Fibroblast of the aortic adventitia (primary cell): ENCODE measurements at places on chromosomes 16 and 17.

GRCh38 chr16:637081-638018, 1.2 kb upstream of the METTL26 start:
- DNase-seq = peak; percentile 88

GRCh38 chr17:29614349-29615047, 8.2 kb downstream of the CORO6 start:
- no peak for DNase-seq

DNA sequence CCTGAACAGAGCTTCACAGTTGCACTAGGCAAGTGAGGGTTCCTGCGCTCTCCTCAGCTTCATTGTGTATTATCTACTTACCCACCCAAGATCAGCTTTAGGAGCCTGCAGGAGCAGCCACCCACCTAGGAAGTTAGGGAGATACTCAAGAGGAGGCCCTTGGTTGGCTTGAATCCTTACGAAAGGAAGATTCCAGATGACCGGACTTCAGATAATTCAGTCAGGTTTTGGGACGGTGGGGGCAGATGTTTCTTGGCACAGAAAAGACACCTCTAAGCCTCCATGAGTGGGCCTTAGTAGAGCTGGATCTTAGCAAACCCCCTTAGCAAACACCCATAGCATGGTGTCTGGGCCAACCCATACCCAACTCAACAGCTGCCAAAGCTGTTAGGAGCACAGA, 2.4 kb upstream of the CBFB start:
- DNase-seq = no peak

- DNase-seq = no peak
These were observed 61.0 kb downstream of the SMPD3 start for GRCh38 chr16:68387301-68387700.

DNA sequence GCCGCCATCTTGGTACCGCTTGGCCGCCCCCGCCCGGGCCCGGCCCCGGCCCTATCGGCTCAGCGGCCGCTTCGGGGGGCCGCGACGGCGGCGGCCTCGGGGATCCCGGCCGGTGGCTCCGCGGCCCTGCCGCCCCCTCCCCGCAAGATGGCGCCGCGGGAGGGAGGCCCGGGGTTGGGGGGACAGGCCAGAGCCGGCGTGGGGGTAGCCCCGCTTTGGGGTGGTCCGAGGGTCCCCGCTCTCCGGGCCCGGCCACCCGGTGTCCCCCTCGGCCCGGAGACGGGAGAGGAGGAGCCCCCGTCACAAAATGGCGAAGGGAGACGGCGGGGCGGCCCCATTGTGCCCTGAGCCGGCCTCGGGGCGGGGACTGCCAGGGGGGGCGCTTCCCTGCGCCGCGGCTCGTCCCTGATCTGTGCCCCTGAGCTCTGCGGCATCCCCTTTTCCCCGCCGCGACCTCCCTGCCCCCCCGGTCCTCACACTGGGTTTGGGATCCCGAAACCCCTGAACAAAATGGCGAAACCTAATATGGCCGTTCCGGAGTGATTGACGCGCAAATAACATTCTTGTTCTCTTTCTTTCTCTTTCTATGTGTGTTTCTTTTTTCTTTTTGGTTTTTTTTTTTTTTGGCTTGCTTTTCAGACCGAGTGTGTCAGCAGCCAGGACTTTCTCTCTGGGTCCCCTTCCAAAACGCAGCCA, 986 bp downstream of the HAPSTR1 start:
- no peak for DNase-seq
